ENCODE measurements at places on chromosomes 16 and 17.

DNA sequence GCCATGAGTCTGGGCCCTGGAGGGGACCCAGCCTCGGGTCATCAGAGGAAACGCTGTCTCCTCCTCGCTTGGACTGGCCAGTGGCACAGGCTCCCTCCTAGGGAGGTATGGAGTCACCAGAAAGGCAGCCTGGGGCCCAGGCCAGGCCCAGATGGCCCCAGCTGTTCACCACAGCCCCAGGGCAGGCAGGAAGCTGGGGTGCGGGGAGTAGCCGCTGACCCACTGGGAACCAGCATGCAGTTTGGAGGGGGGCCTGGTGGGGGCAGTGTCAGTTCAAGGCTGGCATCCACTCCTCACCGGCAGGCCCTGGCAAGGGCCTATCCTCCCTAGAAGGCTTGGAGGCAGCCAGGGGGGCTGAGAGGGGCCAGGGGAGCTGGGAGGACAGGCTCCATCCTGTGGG is 48.8 kb downstream of the SDK2 start:
- DNase-seq = no peak

DNA sequence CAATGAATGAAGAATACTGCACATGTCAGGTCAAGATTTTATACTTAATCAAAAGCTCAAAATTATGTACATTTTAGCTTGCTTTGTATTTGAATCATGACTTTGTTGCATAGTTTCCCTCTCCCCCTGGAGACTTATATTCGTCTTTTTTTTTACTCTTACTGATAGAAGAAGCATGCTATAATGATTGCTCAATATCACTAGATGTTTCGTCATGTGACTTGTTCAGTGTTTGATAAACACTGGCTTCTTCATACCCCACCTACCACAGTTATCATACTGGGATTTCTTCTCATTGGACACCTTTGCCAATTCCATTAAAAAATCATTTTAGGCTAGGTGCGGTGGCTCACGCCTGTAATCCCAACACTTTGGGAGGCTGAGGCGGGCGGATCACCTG is 148.7 kb downstream of the FTO start:
- DNase-seq = no peak

DNA sequence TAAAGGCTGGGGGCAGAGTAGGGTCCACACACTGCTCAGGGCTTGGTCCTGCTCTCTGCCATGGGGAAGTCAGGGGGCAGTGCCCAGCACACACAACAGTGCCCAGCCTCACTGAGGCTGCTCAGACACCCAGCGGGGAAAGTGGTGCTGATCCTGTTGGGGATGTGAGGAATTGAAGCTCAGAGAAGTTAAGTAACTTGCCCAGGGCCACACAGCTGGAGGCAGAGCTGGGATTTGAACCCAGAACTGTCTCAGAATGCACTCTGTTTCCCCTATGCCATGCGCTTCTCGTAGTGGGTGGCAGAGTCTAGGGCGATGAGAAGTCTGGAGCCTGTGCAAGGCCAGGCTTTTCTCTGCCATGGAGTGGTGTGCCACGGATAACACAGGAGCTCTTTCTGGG is 59.3 kb downstream of the SDK2 start:
- no peak for DNase-seq

DNA sequence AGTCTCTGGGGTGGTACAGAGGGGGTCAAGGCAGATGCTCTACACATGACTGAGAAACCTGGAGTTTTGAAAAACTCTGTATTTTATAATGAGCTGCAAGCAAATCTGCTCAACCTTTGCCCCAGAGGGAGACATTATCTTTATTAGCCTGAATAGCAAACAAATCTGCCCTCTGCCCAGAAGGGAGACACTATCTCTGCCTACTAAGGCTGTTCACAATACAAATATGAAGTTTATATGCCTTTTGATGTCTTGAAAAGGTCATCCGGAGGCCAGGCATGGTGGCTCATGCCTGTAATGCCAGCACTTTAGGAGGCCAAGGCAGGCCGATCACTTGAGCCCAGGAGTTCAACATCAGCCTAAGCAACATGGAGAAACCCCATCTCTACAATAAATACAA is 11.0 kb upstream of the XYLT1 start:
- DNase-seq = no peak

DNA sequence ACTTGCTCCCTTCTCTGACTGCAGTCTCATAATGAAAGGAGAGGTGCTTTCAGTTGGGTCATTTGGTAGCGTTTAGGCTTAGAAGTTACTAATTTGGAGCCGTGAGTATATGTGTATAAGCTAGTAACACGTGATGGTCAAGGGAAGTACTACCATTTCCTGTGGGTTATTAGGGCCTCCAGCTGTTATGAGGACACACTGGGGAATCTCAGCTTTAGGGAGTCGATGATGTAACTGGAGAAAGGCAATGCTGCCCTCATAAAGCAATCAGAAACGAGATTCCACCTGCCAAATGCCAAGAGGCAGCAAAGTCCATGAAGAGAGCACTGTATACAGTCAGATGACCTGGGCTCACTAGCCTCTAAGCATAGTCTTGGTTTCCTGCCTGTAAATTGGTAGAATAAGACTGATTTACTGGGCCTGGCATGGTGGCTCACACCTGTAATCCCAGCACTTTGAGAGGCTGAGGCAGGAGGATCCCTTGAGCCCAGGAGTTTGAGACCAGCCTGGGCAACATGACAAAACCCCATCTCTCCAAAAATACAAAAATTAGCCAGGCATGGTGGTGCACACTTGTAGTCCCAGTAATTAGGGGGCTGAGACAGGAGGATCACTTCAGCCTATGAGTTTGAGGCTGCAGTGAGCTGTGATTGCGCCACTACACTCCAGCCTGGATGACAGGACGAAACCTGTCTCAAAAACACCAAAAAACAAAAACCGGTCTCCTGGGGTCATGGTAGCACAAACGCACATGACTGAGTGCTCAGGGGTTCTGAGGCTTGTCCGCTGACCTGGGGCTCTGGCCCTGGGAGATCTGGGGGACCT is 53.0 kb downstream of the SF3B3 start:
- DNase-seq = peak; percentile 62

DNA sequence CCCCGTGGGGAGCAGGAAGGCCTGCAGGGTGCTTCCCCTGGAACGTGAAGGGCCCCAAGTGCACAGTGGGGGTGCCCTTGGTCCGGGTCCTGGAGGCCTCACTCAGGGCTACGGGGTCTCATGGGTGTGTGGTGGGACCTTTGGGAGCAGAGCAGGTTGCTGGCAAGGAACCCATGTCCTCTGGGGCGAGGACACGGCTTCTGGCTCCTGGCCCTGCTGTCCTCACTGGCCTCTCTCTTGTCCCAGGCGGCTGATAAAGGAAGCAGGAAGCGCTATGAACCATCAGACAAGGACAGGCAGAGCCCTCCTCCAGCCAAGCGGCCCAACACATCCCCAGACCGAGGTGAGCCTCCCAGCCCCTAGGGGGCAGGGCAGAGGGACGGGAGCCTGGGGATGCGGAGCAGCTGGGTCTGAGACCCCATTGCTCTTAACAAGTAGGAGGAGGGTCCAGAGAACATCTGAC is 9.8 kb upstream of the IL17C start:
- no peak for DNase-seq
